Omental fat pad (tissue), 4 donors: ENCODE measurements at places on chromosomes 7 and 10. TPM values are rescaled to one million over a fixed set of nuclear protein-coding genes. Genes with fewer than 3 reads are reported as not detected.

Gene MGAM2
- total RNA-seq = not detected

DNA sequence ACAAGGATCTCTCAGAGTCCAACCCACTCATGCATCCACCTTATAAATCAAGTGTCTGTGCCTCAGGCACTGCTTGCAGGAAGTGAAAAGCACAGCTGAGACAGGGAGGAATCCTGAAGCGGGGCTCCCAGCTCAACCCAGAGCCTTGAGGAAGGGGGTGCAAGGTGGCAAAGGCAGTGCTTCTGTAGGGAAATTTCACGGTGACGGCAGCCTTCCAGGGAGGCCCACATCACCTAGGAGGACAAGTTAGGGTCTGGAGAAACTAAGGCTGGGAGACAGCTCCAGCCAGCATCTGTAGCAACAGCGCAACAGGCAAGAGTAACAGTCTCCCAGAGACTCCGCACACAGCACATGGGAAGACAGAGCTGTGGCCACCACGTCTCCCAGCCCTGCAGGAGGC is 2.7 kb downstream of the AOC1 start:
- DNase-seq = no peak

Gene SSMEM1
- not detected for total RNA-seq

Gene GNAT3
- total RNA-seq = not detected

DNA sequence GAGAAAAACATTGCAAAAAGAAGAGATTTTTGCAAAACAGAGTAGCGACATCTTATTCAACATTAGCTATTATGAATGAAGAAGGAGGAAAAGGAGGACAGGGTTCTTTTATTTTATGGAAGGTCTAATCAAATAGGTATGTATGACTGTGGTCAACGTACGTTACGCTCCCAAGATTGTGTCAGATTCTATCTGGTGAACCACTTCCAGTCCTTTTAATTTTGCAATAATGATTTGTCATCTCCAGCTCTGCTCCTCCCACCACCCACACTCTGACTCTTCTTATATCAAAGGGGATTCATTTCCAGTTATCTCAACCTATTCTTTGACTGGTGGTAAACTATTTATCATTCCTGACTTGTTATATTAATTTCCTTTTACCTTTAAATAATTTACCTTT is 259.9 kb downstream of the CACNA2D1 start:
- DNase-seq = no peak

DNA sequence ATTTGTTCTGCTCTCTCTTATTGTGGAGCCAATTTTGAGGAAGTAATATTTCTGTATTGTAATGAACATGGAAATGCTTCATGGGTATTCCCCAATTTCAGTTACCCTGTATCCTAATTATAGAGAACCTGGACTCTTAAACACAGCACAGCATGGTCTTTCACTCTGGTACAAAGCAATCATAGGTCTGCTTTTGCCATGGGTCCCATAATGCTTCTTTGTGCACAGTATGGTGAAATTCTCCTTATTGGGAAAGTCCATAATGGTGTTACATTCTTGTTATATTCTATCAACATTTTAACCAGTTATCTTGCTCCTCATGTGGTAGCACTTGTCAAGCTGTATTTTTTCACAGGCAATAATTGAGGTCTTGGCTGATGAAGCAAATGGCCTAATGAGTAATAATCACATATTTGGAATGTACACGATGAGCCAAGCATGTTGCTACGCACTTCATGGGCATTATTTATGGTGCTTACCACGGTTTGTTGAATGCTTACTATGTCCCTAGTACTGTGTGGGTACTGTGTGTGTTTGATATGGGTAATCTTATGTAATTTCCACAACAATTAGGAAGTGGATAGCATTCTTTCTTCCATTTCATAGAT is 42.9 kb downstream of the PRKG1 start:
- DNase-seq = no peak

Gene CYP3A7
- 0.56 TPM for total RNA-seq

GRCh38 chr10:17730667-17731066 is 21.3 kb upstream of the TMEM236 start:
- no peak for DNase-seq
